ENCODE measurements at places on chromosomes 2 and 18.

DNA sequence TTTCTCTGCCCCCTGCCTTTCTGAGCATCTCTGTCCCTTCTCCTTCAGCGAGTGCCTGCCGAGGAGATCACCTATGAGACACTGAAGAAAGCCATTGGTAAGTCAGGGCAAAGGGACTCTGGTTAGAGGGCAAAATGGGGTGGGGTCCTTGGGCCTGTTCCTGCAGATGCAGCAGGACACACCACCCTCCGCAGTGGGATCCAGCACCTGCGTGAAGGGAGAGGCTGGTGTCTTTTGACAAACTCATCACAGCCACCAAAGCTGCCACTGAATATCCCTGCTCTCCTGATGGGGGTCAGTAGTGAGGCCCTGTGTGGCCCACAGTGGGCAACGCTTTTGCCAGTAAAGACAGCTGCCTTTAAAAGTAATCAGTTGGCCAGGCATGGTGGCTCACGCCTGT, 18.7 kb downstream of the POMC start:
- DNase-seq, result no peak

DNA sequence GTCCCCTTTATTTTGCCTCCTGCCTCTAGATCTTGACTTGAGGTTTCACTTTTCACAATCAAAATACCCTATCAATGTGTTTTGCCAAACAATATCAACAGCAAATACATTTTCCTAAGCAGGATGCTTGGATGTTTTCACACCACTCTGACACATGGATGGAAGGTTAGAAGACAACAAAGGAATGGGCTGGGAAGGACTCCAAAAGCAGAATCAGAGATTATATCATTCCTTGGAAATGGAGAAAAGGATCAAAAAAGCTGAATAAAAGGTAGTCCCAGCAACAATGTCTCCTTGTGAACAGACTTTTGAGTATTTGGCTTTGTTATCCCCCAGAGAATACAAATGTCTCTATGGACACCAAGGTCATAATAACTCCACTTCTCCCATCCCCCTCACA, 170.8 kb downstream of the ETAA1 start:
- DNase-seq, result no peak

DNA sequence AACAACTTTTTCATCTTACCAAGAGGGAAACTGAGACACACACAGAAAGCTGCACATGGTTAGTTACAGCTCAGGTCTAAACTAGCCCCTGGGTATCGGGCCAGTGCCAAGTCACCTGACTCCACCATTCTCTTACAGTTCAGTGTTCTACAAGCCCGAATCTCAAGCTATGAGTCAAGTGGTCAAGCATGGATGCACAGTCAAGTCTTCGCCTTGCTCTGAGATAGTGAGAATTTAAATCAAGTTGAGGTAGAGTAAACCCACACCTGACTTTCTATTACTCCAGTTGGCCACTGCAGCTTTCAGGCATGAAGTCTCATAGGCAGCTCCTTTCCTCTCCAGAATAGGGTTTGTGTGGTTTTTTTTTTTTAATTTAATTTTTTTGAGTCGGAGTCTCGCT, 34.5 kb upstream of the ARL5A start:
- DNase-seq, result no peak

GRCh38 chr2:20378891-20379519, 28.4 kb upstream of the PUM2 start:
- DNase-seq, result peak; percentile 66

- no peak for DNase-seq
These were observed 141.5 kb upstream of the FIGN start for GRCh38 chr2:163877316-163877715.

GRCh38 chr18:63149302-63149587, 170.3 kb downstream of the BCL2 start:
- DNase-seq, result no peak

- DNase-seq, result no peak
These were observed 13.2 kb upstream of the DES start for GRCh38 chr2:219404954-219405353.

- no peak for DNase-seq
These were observed 1100.2 kb downstream of the CBLN2 start for GRCh38 chr18:71443706-71444480.

GRCh38 chr2:28716265-28716865, 35.3 kb upstream of the PPP1CB start:
- no peak for DNase-seq

DNA sequence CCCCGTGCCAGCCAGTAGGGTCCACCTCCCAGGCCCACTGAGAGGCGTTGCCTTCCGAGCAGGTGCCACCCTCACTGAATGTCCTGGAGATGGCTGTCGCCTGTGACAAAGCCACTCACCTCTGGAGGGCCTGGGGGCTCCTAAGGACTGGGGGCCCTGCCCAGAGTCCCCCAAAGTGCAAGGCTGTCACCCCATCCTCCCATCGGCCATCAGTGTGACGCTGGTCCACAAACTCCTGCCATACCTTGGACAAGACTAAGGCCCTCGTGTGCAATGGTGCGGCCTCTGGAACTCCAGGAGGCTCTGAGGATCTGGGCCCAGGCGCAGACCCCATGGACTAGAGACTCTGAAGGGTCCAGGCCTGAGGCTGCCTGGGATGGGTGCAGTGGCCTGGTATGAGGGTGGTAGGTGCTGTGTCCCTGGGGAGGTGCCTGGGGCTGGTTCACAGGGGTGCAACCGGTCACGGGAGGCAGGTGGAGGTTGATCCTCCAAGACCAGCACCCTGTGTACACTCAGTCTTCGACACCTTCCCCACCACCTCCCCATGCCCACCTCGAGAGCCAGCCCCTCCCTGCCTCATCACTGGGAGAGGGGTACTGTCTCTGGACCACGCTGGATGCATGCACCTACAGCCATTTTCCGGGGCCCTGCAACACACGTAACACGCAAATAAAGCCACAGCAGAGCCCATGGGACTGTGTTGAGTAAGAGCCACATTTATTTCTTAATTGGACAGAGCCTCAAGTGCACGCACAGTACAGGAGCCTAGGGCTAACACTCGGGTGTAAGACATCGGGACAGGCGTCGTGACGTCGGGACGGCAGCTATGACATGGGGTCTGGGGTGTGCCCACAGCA, 21.6 kb downstream of the AQP12A start:
- DNase-seq, result no peak

- no peak for DNase-seq
These were observed 154.1 kb upstream of the TNP1 start for GRCh38 chr2:217013926-217014325.

- DNase-seq, result no peak
These were observed 76.5 kb downstream of the SDC1 start for GRCh38 chr2:20148426-20148922.

DNA sequence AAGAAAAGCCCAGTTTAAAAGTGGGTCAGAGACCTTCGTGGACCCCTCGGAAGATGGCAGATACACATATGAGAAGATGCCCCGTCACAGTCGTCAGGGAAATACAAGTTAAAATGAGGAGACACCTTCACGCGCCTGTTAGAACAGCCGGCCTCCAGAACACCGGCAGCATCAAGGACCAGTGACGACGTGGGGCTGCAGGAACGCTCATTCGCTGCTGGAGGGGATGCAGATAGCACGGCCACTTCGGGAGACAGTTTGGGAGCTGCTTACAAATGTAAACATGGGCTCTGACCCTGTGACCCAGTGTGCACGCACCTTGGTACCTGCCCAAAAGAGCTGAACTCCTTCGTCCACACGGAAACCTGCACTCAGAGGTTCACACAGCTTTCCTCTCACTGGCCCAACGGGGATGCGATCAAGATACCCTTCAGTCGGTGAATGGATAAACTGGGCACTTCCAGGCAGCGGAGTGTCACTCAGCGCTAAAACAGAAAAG, 83.7 kb upstream of the CTDP1 start:
- DNase-seq, result no peak

DNA sequence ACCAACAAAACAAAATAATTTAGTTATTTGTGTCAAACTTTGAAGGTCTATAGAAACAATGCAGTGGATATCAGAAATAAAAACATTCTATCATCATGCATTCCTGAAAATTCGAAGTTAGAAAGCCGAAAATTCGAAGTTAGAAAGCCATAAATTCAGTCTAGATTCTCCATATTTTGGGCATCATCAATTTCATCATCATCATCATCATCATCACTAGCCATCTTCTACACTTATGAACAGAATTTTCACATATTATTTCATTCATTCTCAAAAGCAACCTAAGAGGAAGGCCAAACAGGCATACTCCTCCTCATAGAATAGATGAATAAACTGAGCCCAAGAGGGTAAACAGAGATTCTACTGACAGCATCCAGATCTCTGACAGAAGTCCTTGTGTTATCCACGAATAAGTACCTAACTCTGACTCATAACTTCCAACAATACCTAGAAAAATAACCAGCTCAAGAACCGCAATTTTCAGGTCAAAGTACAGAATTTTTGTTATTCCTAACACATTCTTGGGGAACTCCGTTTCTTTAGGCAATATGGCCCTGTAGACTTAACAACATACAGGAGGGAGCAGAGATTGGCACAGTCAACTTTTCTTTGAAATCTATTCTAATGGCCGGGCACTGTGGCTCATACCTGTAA, 84.7 kb downstream of the TCF4 start:
- no peak for DNase-seq

DNA sequence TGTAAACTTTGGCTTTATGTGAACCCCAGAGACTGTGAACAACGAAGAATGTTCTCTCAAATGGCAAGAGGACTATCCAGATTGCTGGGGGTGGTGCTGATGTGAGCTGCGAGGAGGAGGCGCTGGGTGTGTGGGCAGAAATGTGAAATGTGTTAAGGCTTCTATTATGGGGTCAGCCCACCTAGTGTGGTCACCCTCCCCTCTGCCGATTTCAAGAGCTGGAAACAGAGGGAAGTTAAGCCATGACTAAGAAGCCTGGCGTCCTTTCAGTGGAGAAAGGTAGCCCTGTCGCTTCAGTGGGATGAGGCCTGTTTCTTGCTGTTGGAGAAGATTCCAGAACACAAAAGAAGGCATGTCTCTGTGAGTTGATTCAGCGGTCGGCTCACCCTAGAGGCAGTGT, 89.0 kb upstream of the KCTD1 start:
- peak; percentile 26 for DNase-seq

DNA sequence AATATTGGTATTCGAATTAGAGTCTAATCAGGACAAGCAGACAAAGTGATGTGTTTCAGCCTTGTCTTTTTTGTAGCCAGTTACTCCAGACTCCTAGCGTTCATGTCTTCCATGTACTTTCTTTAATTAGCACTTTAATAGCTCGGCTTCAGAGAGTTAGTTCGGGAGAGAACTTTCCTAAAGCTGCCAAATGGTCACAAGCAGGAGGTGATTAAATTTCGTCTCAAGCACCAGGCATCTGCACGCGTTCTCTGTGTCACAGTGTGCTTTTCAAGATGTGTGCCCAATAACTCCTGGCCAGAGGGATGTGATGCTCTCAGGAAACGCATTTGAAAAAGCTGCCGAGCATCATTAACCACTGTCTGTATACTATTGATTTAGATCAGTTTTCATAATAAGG, 790.8 kb downstream of the SOCS6 start:
- no peak for DNase-seq

DNA sequence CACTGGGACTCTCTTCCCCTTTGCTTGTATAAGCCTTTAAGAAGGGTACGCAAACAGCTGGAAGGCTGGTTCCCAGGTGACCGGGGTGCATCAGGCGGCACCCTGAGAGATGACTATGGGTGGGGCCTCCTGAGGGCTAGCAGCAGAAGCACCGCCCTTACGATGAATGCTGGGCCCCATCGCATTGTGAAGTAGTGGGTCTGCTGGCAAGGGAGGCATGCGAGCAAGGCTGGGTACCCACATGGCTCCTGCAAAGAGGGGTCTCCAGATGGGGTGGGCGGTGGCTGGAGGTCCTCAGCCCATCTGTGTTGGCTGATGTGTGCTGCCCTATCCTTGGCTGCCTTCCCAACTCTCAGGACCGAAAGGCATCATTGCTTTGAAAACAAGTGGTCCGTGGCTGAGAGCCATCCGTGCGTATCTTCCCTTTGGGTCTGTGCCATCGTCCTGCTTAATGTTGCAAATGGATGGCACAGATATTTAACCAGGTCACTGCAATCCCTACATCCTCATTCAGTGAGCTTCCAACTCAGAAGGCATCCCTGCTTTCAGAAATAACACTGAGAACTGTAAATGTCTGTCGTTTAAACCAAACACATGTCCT, 83.5 kb upstream of the GPC1 start:
- DNase-seq, result no peak

DNA sequence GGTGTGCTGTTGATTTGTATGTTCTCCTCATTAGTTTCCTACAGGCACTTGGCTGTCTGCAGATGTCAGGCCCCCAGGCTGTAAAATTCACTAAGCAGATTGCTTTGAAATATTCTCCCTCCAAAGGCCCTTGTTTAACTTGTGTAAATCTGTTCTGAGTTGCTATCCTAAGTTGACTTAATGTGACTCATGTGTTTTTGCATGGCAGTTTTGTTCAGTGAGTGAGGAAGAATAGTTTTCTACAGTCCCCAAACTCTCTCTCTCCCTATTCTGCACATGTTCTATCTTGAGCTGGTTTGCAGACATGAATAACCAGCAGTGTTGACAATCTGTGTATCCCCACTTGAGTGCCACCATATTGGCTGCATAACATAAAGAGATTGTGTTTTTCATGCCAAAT, 1005.4 kb upstream of the DDX18 start:
- DNase-seq, result no peak
